Suppressor macrophage treated with lipopolysaccharide for 1 hour (primary cell): ENCODE measurements at places on chromosomes 5 and 9.

DNA sequence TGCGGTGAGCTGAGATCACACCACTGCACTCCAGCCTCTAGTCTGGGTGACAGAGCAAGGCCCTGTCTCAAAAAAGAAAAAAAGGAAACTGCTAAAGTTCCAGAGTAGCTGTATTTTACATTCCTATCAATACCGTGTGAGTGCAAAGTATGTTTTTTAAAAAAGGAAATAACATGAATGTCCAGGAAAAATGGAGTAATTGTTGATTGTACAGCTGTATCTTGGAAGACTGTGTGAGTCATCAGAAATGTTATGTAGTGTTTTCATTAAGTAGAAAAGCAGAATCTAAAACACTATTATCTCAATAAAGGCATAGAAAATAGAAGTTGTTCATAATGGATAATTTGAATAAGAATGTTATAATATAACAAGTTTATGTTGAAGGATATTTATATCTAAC, 53.9 kb downstream of the ZCCHC7 start:
- peak; percentile 36 for DNase-seq

- no peak for DNase-seq
Measured at GRCh38 chr9:98538626-98539031, 170.1 kb downstream of the GABBR2 start.

- no peak for DNase-seq
Measured at GRCh38 chr5:113112435-113112834, 135.8 kb downstream of the DCP2 start.

- no peak for DNase-seq
Measured at GRCh38 chr9:107905308-107906020, 415.9 kb upstream of the KLF4 start.

- no peak for DNase-seq
Measured at GRCh38 chr5:65262096-65262495, 219.6 kb downstream of the ADAMTS6 start.

DNA sequence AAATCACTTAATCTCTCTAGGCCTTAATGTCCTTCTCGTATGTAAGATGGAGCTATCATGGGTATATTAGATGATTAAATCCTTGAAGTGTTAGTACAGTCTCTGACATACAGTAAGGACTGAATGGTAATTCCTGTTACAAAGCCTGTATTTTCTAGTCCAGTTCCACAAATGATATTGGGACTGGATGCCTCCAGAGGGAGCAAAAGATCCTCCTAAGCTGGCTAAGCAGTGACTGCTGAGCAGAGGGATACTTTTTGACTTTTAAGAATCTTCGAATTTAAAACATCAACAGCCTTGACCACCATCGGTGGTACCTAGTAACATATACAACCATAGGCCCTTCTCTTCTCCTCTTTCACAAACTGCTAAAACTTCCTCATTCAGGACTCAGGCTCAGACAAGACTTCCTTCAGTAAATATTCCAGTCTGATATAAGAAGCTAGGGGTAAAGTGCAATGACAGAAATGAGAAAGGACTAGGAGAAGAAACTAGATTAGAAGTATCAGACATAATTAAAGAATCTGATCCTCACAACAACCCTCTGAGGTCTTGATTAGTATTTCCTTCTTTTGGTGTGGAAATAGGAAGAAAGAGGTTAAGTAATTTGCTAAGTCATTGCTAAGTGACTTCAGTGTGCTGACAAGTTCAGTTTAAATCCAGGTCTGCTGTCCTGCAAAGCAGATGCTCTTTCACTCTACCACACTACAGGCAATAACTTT, 13.9 kb downstream of the PTAR1 start:
- peak; percentile 47 for DNase-seq

DNA sequence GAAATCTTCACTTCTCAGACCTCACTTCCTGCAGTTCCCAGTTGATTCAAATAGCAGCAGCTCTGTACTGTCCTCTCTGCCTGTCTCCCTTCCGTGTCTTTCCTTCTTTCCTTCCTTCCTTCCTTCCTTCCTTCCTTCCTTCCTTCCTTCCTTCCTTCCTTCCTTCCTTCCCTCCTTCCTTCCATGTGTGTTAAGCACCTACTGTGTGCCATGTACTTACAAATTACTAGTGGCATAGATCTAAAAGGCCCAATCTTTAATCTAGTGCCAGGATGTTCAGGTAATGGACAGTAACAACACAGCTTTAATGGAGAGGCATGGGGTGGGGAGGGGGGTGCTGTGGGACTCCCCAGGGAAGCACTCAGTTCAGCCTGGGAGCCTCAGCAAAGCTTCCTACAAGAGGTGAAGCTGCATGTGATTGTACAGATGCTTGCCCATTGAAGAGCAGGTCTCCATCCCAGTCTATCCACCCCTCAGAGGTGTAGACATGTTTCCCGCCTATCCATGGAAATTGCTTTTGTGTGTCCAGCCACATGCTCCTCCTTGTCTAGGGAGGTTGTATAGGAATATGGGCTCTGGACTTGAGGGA, 106.0 kb downstream of the RGS3 start:
- no peak for DNase-seq

- no peak for DNase-seq
Measured at GRCh38 chr5:172548981-172549687, 91.9 kb upstream of the NEURL1B start.

GRCh38 chr5:39220280-39221030, 1.1 kb upstream of the FYB1 start:
- DNase-seq, result no peak

DNA sequence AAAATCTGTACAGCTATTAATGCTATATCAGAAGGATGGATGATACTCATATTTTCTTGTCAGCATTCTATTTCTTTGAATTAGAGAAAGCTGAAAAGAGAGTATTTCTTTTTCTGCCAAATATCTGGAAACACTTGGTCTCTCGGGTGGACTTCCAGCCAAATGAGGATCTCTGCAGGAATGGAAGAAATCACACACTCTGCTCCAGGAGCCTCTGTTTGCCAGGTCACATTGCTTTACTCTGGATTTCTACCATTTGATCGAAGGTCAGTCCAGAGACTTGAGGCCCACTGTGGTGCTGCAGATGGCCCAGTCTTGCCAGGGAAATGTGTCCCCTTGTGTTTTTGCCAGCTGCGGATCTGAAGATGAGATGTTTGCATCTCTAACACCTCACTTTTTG, 154.1 kb downstream of the PCSK1 start:
- no peak for DNase-seq

DNA sequence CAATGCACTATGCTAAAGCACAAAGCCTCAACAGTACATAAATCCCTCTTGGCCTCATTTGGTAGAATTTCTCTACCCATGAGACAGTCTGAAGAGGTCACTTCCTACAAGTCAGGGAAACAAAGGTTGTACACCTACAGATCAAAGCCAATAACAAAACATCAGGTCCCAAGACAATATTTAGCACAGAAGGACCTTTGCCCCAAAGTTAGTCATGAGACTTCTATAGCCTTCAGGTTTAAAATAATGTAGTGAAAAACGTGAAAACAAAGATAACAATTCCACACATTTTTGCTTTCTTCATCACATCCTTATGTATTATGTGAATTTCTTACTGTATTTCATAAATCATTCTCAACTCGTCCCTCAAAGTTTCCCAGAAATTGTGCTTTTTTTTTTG, 15.8 kb downstream of the AFF4 start:
- DNase-seq, result no peak

DNA sequence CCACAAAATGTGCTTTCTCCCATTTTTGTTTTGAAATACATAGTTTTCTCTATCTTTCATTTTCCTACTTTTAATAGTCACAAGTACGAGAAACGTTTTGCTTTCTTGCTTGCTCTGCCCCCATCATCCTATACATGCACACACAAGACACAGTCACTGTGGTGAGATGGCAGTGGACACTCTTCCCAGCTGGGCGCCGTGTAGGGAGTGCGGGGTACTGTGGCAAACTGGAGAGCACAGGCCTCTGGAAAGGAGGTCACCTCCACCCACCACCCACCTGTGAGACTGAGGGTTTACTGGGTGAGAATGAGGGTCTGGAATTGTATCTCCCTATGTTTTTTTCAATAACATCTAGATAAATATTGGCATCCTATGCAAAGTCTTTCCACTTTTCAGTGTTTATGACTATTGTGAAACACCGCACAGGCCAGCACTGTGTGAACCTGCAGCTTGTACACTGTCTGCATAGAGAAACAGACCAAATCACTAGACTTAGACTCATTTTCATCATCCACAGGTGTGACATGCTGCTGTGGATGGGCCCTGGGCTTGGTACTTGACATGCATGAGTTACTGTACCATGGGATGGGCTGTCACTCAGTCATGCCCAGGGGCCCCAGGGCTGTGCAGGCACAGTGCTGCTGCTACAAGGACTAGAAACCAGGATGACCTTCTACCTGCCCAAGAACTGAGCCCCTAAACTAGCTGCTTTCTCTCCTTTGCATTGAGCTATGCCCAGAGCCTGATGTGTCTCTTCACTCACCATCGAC, 118.1 kb upstream of the LMX1B start:
- DNase-seq, result no peak

DNA sequence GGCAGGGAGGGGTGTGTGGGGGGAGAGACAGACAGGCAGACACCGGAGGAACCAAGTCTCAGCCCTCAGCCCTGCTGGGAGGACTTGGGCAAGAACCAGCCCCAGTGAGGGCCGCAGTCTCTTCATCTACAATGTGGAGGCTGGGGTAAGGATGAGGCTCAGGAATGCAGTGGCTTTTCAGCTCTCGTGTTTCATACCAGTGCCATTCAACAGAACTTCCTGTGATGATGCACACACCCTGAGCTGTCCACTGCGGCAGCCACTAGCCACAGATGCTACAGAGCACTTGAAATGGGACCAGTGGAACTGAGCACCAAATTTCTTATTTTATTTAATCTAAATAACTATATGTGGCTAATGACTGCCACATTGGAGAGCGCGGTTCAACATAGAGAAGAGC, 10.7 kb downstream of the CAMK2A start:
- no peak for DNase-seq

DNA sequence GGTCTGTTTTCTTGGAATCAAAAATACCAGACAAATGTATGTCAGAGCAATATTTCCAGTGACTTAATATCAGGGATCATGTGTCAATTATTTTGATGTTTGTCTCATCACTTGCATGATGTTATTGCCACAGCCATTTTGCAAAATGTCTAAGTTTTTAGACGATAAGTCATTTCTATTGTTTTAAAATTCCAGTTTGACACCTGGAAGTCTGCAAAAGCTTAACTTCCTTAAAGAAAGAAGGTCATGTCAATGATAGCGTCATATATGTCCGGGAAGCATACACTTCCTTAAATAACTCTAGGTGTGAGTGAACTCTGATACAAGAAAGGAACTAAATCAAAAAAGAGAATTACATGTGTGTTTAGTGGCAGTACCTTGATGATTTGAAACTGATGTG, 259.5 kb downstream of the EDIL3 start:
- DNase-seq, result no peak

- no peak for DNase-seq
Measured at GRCh38 chr5:78576376-78576775, 72.2 kb downstream of the LHFPL2 start.

DNA sequence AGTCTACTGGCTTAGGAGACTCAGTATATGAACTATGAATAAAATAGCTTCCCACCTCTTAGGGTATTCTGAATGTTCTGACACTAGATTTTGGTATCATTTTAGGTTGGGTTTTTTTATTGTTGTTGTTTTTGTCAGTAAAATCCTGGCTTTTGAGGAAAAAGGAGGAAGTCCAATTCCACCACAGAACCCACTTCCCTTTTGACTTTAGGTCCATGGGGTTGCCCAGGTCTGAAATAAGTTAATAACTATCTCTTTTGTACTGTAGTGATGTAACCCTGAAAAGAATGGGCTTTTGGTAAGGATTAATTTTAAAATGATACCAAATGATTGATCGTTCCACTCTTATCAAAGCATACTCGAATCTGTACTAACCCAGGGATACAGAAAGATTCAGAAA, 29.1 kb upstream of the IL12B start:
- peak; percentile 85 for DNase-seq

DNA sequence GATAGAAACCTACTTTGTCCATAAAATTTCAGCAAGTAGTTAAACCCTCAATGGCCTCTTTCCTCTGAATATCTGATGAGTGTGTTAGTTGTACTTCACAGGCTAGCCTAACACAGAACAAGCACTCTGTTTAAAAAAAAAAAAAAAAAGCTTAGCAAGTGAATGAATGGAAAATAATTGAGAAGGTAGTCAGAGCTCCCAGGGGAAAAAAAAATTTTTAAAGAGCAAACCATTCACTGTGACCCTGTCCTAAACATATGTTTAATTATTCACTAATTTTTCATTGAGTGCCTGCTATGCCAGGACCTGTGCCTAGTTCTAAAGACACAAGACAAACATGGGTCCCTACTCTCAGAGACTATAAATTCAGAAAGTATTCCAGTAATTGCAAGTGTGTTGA, 69.3 kb downstream of the SH3RF2 start:
- no peak for DNase-seq

- peak; percentile 44 for DNase-seq
Measured at GRCh38 chr5:67350185-67350584, 153.6 kb upstream of the CD180 start.

DNA sequence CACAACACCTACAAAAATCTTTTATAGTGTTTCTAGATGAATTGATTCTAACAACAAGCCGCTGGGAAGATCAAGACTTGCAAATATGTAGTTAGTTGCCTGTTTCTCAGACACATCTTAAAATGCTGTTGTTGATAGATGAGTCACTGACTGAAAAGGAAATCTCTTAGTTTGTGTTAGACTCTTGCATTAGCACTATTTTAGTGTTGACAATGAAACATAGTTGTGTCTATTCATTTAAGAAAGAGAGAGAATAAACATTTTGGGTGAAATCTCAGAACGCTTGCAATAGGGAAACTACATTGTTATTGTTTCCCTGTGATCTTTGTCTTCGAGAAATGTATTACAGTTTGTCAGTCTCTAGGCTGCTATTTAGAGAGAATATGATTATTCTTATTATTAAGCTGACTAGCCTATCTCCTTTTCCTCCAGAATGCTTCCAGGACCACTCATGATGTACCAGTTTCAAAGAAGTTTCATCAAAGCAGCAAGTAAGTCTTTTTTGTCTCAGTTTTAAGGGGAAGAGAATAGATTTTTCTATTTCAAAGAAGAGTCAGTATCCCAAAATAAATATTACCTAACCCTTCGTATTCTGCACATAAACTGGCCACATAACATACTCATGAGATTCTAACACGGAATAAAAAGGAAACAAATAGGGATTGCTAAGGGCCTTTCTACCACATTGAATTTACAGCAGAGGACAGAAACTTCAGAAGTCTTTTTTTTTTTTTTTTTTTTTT, 285.6 kb downstream of the ARHGAP26 start:
- peak; percentile 36 for DNase-seq

DNA sequence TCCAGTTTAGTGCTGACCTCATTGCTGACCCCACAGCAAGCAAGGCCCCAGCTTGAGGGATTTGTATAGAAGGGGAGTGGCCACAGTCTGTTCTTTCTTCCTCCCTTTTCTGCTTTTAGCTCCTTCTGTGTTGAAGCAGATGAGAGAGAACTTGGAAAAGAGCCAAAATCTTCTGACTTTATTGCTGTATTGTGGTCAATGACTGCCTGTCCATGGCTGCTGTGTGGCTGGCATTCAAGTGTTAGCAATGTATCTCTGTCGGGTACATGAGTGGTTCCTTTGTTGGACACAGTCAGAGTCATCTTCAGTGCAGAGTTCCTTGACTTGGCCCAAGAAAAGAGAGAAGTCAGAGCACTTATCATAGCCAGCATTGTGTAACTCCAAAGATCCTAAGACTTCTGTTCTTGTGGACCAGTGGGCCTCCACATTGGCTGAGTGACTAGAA, 154.1 kb downstream of the LRRC70 start:
- peak; percentile 45 for DNase-seq

GRCh38 chr9:18676525-18676924, 202.6 kb downstream of the ADAMTSL1 start:
- DNase-seq, result no peak
